ENCODE measurements at places on chromosomes 3 and 15.
A peak's percentile ranks its signal among the peaks of the same experiment; 100 is the strongest.

DNA sequence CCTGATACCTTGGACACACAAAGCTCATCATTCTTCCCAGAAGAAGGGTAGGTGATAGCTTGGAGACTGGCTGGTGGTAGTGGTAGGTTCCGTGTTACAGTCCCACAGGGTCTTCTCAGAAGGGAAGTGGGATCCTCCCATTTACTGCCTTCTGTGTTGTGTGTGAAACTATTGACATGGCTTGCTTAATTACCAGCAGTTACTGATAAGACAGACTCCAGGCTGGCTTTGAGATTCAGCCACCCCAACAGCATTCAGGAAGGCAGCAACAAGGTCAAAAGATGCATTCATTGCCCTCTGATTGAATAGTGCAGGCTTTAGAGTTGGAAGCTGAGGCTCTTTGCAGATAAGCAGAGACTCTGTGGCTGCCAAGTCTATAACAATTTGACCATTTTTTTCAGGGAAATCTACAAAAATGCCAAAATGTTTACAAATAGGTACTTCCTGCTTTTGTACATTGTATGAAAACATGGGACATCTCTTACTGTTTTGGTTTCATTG lies 7.7 kb downstream of the ARNT2 start:
- no peaks in the 10 kb centered on the region for H3K4me1 ChIP-seq
- no peak overlapping the region for H3K27ac ChIP-seq
- H3K36me3 ChIP-seq: no peaks in the 10 kb centered on the region
- DNase-seq: no peak

GRCh38 chr3:27219127-27219845 lies 149.9 kb downstream of the NEK10 start:
- no peak overlapping the region for H3K4me3 ChIP-seq
- no peak overlapping the region for H3K27ac ChIP-seq
- no peaks in the 10 kb centered on the region for H3K27me3 ChIP-seq
- DNase-seq: no peak

GRCh38 chr15:91965501-91966193 lies 112.1 kb downstream of the SLCO3A1 start:
- H3K4me3 ChIP-seq: no peak overlapping the region
- H3K27me3 ChIP-seq: peaks cover 44% of the 10 kb centered on the region
- H3K36me3 ChIP-seq: no peaks in the 10 kb centered on the region
- no peaks in the 10 kb centered on the region for H3K4me1 ChIP-seq

GRCh38 chr3:138940446-138940845 lies 6.5 kb downstream of the FOXL2 start:
- H3K4me1 ChIP-seq: peaks cover 21% of the 10 kb centered on the region
- H3K36me3 ChIP-seq: no peaks in the 10 kb centered on the region
- DNase-seq: no peak
- no peak overlapping the region for H3K4me3 ChIP-seq

GRCh38 chr15:26201177-26201858 lies 338.2 kb upstream of the ATP10A start:
- H3K27me3 ChIP-seq: peaks cover 23% of the 10 kb centered on the region
- no peak for DNase-seq
- no peak overlapping the region for H3K4me3 ChIP-seq
- H3K36me3 ChIP-seq: no peaks in the 10 kb centered on the region
- H3K27ac ChIP-seq: no peak overlapping the region

DNA sequence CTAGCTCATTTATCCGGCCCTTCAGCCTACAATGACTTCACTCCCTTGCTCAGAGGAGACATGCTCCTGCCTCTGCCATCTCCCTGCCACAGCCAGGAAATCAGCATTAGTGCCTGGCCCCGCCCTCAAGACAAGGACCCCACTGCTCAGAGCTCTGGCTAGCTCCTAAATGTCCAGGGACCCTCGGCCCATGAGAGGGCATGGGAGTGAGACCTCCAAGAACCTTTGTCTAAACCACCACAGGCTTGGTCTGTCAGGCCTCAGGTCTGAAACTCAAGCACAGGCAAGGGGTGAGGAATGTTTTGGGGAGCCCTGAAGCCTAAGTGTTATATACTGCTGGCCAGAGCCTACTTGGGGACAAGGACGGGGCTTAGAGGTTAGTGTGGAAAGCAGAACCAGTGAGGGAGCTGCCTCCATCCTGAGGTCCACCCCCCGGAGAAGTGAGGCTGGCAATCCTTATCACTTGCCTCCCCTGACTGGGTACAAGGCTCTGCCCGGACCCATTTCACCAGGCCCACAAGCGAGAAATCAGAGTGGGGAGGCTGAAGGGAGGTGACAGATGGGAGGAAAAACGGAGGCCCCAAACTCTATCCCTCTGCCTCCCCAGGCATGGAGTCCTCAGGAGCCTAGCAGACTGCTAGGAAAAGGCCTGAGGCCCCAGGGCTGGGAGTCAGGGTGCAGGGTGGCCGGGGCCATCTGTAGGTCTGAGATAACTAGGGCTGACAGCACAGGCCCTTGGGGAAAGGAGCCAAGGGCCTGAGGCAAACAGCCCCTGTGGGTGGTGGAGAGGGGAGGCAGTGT lies 18.8 kb downstream of the SHF start:
- peaks cover 29% of the 10 kb centered on the region for H3K4me1 ChIP-seq
- no peaks in the 10 kb centered on the region for H3K36me3 ChIP-seq
- H3K27me3 ChIP-seq: no peaks in the 10 kb centered on the region
- DNase-seq: no peak
- H3K27ac ChIP-seq: peak overlapping the region; percentile 80
- H3K4me3 ChIP-seq: no peak overlapping the region

DNA sequence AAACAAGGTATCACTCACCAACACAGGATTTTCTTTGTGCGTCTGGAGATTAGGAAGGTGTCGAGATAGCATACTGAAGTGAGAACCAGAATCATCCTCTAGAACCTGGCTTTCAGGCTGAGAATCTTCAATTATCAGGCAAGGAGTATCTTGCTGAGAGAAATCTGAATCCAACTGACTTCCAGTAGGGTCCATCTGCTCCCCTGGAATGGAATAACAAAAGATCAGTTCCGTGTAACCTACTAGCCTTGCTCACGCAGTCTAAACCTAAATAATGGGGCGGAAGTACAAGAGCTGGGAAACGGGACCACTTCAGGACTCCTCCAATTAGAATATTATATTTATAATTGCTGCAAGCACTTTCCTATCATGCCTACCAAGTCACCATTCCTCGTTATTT lies 690 bp downstream of the TP53BP1 start:
- H3K27me3 ChIP-seq: no peaks in the 10 kb centered on the region
- peaks cover 27% of the 10 kb centered on the region for H3K36me3 ChIP-seq
- DNase-seq: no peak
- H3K27ac ChIP-seq: peak overlapping the region; percentile 99
- H3K4me1 ChIP-seq: peaks cover 24% of the 10 kb centered on the region

GRCh38 chr15:38320181-38320580 lies 67.5 kb downstream of the SPRED1 start:
- H3K4me3 ChIP-seq: no peak overlapping the region
- H3K4me1 ChIP-seq: peaks cover 7% of the 10 kb centered on the region
- DNase-seq: no peak
- no peaks in the 10 kb centered on the region for H3K27me3 ChIP-seq
- H3K36me3 ChIP-seq: peaks cover 12% of the 10 kb centered on the region
- no peak overlapping the region for H3K27ac ChIP-seq

DNA sequence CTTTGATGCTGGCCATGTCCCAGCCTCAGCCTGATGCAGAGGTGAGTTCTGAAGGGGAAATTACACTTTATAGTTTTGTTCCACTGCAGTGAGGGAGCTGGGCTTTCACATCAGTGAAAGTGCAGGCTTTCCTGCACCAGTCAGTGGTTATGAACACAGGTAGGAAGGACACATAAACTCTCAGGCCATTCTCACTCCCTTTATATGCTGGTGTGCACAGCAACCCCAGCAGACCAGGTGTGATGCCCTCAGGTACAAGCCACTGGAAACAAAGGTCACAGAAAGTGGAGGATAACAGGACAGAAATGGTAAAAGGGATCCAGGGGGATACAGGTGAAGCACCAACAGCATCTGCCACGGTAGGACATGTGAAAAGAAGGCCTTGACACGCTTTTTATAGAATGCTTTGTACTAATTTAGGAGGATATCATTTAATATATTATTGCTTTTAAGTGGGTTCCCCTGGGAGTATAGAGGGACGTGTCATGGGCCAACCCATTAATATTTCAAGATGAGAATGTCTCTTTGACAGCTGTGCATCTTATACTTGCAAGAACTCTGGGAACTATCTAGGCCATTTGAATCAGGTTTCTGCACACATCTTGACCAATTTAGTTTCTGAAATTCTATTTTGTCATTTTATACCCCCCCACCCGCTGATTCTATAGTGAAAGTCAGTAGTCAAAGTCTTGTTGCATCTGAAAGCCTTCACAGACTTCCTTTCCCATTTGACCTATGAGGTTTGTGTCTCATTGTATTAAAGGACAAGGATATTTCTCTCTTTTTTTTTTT lies 25.0 kb upstream of the BLM start:
- H3K36me3 ChIP-seq: peaks cover 4% of the 10 kb centered on the region
- H3K27me3 ChIP-seq: no peaks in the 10 kb centered on the region
- no peak overlapping the region for H3K4me3 ChIP-seq
- DNase-seq: no peak

DNA sequence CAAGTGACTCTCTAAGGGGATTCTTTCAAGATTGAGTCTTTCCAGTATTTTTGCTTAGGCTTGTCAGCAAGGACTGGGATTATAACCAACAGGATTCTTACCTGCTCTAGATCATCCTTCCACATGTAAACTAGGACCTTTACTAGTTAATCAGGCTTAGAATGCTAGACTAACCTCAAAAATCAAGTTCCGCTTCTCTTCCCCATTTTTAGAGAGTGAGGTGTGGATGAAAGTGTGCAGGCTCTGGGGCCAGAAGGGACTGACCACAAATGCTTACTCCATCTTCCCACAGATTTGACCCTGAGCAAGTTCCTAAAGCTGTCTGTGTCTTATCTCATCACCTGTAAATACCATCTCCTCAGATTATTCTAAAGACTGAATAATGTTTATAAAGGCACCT lies 89.5 kb upstream of the IL12A start:
- no peak overlapping the region for H3K27ac ChIP-seq
- H3K27me3 ChIP-seq: no peaks in the 10 kb centered on the region
- H3K36me3 ChIP-seq: peaks cover 14% of the 10 kb centered on the region
- no peak overlapping the region for H3K4me3 ChIP-seq
- DNase-seq: no peak

DNA sequence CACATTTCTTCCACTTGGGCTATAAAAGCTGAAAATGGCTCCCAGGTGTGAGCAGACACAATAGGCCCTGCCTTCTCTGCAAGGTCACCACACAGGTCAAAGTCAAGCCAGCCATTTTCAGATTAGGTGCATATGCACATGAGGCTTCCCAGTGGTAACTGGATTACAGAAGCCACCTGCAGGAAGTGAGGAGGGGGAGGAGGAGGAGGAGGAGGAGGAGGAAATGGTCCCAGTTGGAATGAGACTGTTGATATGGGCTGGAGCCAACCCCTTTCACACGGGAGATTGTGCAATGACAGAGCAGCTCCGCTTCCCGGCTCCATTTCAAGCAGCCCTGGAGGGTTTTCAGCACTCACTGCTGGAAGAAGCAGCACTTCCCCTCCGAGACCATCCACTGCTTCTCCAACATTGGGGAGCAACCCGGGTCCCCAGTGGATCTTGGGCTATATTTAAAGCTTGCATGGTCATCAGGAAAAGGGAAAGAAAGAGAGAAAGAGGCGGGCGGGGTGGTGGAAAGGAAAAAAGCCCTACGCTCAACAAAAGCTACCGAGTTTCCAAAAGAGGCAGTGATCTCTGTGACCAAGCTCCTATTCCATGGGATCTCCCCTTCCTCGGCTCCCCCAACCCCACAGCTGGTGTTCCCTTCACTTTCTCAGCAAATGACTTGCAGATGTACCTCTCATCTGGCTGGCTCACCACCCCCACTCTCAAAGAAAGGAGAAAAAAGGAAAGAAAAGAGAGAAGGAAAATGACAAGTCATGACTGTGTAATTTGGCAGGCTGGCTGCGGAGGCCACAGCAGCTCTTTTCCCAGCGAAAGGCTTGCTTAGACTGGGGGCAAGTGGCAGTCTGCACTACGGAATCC lies 58.3 kb downstream of the LRIG1 start:
- H3K4me3 ChIP-seq: peak overlapping the region; percentile 36
- H3K27me3 ChIP-seq: no peaks in the 10 kb centered on the region
- H3K36me3 ChIP-seq: no peaks in the 10 kb centered on the region

DNA sequence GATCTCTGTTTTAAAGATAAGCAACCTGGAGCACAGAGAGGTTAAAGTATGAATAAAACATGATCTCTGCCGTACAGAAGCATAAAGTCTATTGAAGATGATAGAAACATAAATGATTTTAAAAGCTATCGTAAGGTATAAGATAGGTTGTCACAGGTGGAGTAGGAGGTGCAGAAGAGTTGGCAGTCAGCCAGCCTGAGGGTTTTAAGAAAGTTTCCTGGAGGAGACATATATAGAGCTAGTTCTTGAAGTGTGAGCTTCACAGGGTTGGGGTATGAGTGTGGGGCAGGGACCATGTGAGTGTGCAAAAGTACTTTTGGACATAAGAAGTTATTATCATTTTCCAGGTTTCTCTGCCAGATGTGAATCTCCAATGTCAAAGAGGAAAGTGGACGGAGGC lies 3.9 kb upstream of the FGF12 start:
- no peak for DNase-seq
- H3K27me3 ChIP-seq: peaks cover 28% of the 10 kb centered on the region
- H3K4me1 ChIP-seq: peaks cover 12% of the 10 kb centered on the region

GRCh38 chr3:172115059-172115458 lies 75.7 kb downstream of the FNDC3B start:
- no peak for DNase-seq
- peaks cover 7% of the 10 kb centered on the region for H3K4me1 ChIP-seq
- peaks cover 21% of the 10 kb centered on the region for H3K36me3 ChIP-seq
- no peak overlapping the region for H3K4me3 ChIP-seq
- H3K27me3 ChIP-seq: no peaks in the 10 kb centered on the region
- H3K27ac ChIP-seq: peak overlapping the region; percentile 32

DNA sequence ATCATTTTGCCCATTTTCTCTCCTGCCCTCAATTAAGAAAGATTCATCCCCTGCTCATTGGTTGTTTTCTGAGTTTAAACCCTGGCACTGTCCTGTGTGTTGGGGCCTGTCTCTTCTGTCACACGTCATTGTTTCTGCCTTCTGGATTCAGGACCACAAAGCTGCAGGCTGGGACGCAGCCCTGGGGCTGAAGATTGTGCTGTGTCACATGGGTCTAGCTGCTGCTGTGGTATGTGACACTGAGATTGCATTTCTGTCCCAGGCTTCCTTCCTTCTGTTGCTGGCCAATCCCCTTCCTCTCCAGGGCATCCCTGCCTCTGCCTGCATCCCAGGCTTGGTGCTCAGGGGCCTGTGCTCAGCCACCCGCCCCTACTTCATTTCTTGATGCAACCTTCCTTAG lies 28.9 kb downstream of the INSYN1 start:
- DNase-seq: no peak
- no peaks in the 10 kb centered on the region for H3K36me3 ChIP-seq
- H3K27ac ChIP-seq: no peak overlapping the region
- H3K27me3 ChIP-seq: no peaks in the 10 kb centered on the region

DNA sequence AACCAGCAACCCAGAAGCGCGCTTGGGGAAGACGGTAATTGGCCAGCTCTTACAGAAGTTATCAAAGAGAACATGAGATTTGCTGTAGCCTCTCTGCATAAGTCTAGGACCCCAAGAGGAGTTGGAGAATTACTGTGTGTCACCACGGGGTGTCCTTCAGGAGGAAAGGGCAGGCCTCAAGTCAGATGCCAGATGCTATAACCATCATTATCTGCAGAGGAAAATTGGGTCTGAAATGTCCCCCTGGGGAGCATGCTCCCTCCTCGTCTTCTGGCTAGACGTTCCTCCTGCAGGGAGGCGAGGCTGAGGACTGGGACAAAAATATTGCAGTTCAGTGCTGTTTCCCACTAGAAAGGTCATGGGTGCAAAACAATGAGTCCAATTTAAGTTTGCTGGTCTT lies 380.5 kb upstream of the CFAP20DC start:
- H3K4me1 ChIP-seq: peaks cover under 1% of the 10 kb centered on the region
- H3K4me3 ChIP-seq: no peak overlapping the region
- peaks cover 28% of the 10 kb centered on the region for H3K27me3 ChIP-seq
- no peaks in the 10 kb centered on the region for H3K36me3 ChIP-seq
- no peak for DNase-seq
- no peak overlapping the region for H3K27ac ChIP-seq
